ENCODE measurements at places on chromosomes 4 and X. TPM values are rescaled to one million over a fixed set of nuclear protein-coding genes. Genes with fewer than 3 reads are reported as not detected.

The CRLF2 gene
- not detected for total RNA-seq

The CORIN gene
- total RNA-seq: 0.85 TPM

The RTL5 gene
- 2.0 TPM for total RNA-seq

The UGT2B11 gene
- total RNA-seq: not detected

The ENPP6 gene
- not detected for total RNA-seq

The HELT gene
- not detected for total RNA-seq

The PITX2 gene
- 0.28 TPM for total RNA-seq
